ENCODE measurements at places on chromosomes 6 and 20.

DNA sequence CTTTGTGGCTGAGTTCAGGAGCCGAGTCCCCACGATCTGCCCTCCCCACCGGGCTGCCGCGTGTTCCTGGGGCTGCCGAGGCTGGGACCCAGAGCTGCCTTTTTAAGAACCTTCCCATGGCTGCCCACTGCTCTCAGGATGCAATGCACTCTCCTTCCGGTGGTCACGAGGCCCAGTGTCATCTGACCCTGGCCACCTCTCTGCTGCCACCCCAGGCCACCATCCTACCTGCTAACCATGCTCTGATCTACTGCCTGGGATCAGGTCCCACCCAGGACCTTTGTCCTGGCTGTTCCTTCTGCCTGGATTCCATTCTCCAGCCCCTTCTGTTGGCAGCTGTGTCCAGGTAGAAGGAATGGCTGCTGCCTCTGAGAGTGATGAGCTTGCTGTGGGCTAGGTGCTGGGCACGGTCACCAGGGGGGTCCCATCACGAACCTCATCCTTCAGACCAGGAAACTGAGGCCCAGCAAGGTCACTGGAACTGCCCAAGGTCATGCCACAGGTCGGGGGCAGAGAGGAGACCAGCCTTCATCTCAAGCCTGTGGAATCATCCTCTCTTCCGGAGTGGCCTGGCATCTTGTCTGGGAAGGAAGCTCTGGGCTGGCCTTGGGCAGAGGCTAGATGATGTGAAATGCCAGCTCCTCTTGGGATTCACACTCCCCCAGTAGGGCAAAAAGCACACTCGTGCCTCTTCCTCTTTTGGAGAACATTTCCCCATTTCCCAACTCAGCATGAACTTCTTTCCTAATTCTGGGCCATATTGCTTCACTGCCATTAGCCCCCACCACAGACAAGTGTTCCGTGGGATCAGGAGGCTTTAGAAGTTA is 20.5 kb downstream of the PCK1 start:
- DNase-seq: no peak

DNA sequence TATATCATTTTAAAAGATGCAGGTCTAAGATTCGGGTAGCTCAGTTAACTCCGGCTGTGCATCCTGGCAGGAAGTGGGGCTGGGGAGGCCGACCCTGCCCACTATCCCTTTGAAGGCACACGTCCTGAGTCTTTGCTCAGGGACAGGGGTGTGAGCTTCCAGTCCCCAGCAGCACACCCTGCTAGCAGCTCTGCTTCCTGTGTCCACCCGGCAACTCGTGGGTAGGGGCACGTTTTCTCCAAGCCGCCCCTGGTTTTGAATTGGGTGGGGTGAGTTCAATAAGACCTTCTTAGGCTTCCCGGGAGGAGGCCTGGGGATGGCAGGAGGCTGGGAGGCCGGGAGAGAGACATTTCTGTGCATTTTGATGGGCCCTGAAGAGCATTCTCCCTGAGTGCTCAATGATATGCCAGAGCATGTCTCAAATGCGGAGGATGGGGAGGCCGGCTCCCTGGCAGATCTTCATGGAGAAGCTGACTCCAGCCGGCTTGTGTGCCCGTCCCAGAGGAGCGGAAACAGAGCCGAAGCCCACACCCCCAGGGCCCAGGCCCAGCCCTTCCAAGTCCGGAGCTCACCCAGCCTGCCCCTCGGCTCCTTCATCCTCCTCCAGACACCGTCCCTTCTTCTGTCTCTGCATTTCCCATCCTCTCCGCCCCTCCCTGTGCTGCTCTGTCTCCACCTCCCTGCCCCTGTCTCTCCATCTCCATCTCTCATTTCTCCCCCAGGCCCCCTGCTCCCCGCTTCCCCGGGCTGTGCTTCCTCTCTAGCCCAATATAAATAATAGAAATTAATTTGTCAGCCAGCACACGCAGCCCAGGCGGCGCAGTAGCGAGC is 36.3 kb upstream of the ZFAND3 start:
- DNase-seq: peak; percentile 47

GRCh38 chr6:12289365-12289919 is 719 bp upstream of the EDN1 start:
- DNase-seq: no peak

- no peak for DNase-seq
These were observed 8.8 kb upstream of the MUC21 start for GRCh38 chr6:30974490-30975252.

DNA sequence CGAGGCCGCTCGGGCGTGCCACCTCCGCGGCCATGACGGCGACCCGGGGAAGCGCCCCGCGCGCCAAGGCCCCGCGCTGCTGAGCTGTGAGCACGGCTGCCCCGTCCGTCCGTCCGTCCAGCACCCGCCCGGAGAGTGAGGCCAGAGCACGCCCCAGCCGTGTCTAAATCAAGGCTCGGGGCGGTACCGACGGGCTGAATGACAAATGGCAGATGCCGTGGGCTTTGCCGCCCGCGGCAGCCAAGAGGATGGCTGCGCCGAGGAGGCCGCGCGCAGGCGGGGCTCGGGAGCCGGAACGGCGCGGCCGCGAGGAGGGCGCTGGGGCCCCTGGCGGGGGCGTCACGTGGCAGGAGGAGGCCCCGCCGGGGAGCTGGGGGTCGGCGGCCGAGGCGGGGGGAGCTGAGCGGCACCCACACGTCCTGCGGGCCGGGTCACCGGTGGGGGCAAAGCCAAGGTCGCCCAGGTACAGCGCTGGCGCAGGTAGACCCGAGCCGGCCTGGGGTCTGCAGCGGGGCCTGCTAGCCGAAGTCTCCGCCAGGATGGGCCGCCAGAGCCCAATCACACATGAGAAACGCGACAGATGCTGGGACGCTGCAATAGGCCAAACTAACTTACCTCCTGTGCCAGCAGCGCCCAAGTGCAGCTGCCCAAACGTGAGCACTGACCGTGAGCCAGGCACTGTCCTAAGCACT is at the start of gene PLAGL1:
Gene PLAGL1, minus strand, starts transcription at position 140 of the 692 bp plus-strand sequence. CDS start 60,123 bp downstream, outside the sequence.
- DNase-seq: peak; percentile 24

DNA sequence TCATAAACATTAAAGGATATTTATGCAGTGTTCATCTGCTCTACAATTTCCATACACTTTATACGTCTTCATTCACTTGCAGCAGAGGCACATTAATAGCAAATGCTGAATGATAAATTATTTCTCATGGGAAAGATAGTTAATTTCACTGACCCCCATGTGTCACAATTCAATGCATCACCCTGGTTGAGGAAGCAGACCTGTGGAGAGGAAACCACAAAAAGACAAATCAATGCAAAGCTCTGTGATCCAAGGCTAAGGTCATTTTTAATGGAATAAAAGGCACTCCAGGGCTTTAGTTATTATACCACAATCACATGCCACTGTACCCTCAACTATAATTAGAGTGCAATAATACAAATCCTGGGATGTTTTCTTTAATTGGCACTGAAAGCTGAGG is 40.3 kb upstream of the TENT5A start:
- DNase-seq: no peak

Data from NCI-H446 (cell line).